PC-3 (cell line): ENCODE measurements at places on chromosomes 7 and 10.

DNA sequence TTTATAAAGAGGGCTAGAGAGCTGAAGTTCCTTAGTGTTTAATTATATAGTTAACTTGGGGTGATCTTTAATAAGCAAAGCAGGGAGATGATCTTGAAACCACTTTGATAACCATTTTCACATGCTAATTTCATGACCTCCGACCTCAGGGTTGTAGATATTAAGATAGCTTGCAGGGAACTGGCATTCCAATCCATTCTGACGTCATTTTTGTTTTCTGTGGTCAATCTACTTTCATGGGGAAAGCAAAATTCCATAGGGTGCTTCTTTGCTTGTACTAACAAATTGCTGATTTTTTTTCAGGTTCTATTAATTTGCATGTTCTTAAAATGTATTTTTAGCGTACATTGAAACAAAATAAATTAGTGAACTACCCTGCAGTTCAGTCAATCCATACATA, 139.3 kb downstream of the CDCA7L start:
- no peak for DNase-seq

GRCh38 chr10:107614939-107615685, 450.6 kb upstream of the SORCS1 start:
- DNase-seq, result peak; percentile 64

GRCh38 chr7:74481458-74482196, 27.9 kb downstream of the GTF2IRD1 start:
- DNase-seq, result no peak

- DNase-seq, result no peak
These were observed 28.7 kb downstream of the ST8SIA6 start for GRCh38 chr10:17425584-17426262.

- no peak for DNase-seq
These were observed 159.1 kb downstream of the CREB5 start for GRCh38 chr7:28571405-28571804.

- DNase-seq, result no peak
These were observed 39.3 kb downstream of the AOAH start for GRCh38 chr7:36684954-36685353.

DNA sequence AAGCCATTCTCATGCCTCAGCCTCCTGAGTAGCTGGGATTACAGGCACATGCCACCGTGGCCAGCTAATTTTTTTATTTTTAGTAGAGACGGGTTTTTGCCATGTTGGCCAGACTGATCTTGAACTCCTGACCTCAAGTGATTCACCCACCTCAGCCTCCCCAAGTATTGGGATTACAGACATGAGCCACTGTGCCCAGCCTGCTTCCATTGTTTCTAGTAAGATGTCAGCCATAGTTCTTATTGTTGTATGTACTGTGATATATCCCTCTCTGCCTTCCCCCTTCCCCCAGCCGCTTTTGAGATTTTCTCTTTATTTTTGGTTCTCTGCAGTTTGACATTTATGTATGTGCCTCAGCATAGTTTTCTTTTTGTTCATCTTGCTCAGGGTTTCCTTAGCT, 87.9 kb upstream of the KLF14 start:
- no peak for DNase-seq

DNA sequence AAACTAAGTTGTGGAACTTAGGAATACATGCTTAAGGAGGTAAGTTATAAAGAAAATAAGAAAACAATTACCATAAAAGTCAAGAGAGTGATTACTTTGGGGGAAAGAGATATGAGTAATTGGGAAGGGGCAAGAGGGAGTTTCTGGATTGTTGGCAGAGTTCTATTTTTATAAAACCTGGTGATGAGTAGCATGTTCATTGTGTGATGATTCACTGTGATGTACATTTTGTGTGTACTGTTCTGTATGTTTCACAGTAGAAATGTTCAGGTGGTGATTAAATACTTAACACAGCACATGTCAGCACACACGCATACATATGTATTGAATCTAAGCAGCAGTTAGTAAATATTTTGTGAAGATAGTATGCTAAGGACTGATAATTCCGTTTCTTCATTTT, 9.7 kb upstream of the OIT3 start:
- peak; percentile 73 for DNase-seq

DNA sequence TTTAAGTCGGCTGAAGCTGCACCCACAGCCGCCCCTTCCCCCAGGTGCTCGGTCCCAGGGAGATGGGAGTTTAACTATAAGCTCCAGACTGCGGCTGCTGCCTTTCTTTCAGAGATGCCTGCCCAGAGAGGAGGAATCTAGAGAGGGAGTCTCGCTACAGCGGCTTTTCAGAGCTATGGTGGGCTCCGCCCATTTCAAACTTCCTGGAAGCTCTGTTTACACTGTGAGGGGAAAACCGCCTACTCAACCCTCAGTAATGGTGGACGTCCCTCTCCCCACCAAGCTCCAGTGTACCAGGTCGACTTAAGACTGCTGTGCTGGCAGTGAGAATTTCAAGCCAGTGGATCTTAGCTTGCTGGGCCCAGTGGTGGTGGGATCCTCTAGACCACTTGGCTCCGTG, 135.4 kb downstream of the CXCL12 start:
- peak; percentile 9 for DNase-seq

GRCh38 chr7:18350678-18351077, 144.9 kb upstream of the HDAC9 start:
- DNase-seq, result no peak

- no peak for DNase-seq
These were observed 66.1 kb downstream of the SAMD9 start for GRCh38 chr7:93051660-93052059.

DNA sequence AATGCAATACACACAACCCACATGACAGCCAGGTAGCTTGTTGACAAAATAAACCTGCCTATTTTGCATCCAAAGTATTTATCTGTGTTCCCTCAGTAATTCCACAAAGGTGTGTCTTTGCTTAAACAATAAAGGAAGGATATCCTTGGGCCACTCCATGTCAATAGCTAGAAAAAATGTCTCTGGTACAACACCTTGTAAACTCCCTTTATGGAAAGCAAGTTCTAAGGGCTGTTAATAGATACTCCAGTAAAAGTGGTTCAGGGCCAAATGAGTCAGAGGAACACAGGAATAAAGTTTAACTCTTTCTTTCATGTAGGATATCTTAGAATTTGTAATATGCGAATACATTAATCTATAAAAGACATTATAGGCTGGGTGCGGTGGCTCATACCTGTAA, 96.9 kb upstream of the LRRTM3 start:
- peak; percentile 99 for DNase-seq

GRCh38 chr10:62687230-62687748, 117.2 kb upstream of the ADO start:
- DNase-seq, result peak; percentile 93

DNA sequence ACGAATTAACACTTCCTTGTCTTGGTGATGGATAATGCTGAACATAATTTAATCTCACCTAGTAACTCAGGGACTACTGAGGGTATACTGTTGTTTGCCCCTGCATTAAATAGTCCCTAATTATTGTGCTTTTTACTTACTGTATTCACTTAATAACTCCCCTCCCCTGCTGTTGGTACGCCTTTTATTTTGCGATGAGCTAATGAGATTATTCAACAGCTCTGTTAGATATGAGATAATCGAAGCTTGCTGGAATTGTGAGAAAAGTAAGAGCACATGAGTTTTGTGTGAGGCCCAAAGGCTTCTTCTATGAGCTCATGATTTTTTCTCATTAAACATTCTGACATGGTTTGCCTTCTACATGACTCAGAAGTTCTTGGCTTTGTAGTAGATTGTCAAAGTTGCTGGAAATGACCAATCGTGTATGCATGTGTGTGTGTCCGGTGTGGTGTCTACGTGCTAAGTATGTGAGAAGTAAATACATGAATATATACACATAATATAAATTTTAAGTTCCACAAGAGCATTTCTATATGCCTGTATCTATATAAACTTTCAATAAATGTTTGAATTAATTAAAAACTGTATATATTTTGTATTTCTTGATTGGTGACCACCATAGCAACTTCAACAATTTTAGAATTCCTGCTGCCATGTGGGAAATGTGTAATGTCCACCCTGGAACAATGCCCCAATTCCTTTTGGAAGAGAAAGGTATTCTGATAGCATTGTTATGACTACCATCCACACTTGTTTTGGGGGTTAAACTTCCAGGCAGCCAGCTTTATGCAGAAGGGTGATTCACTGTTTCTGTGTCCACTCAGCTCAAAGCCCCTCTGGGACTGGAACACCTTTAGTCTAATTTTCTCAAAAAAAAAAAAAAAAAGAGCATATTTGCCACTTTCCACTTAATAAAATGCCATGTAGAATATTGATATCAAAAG, 106.2 kb downstream of the SAMD9 start:
- DNase-seq, result peak; percentile 87

DNA sequence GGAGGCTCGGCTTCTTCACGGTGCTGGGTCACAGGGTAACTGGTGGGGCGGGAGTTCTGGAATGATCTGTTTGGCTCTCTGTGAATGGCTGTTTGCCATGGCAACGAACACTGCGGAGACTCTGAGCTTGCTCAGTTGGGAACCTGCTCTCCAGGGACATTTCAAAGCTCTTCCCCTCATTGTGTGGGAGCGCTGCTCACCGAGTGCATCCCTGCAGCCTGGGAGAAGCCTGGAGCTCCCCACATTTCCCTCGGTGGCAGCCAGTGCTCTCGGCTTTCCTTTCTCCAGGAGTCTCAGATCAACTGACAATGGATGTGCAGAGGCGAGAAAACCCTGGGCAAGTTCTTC, 57.6 kb upstream of the CACUL1 start:
- DNase-seq, result no peak

- DNase-seq, result peak; percentile 34
These were observed 8.6 kb downstream of the IPMK start for GRCh38 chr10:58258977-58259692.

GRCh38 chr10:128633864-128634540, 507.8 kb upstream of the MKI67 start:
- no peak for DNase-seq

DNA sequence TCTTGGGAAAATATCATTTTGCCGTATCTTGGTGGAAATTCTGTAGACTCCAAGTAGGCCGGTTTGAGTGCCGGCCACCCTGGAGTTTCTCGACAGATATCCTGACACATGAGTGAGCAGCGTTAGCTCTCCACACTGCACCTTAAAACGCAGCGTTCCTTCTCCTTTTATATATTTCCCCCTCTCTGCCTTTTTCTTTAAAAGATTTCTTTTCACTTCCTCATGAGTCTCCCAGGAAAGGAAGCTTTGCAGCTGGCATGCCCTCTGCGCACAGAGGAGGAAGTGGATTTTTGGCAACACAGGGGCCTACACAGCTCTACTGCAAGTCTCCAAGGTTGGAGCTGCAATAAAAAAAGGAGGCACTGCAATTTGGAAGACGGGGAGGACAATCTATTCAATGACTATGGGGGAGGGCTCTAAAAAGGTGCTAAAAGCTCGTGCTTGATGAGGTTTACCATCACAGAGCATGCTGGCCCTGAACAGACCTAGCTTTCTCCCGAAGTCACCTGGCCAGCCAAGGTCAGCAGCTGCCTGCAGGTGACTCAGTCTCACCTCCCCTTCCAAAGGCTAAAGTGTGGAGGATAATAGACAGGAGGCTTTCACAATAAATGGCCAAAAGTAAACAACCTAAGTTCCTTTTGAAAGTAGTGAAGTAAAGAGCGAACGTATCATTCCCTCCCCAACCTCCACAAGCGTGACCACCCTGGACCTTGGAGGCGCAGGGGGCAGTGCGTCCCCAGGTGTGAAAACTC, 252.8 kb downstream of the ZMYND11 start:
- no peak for DNase-seq

DNA sequence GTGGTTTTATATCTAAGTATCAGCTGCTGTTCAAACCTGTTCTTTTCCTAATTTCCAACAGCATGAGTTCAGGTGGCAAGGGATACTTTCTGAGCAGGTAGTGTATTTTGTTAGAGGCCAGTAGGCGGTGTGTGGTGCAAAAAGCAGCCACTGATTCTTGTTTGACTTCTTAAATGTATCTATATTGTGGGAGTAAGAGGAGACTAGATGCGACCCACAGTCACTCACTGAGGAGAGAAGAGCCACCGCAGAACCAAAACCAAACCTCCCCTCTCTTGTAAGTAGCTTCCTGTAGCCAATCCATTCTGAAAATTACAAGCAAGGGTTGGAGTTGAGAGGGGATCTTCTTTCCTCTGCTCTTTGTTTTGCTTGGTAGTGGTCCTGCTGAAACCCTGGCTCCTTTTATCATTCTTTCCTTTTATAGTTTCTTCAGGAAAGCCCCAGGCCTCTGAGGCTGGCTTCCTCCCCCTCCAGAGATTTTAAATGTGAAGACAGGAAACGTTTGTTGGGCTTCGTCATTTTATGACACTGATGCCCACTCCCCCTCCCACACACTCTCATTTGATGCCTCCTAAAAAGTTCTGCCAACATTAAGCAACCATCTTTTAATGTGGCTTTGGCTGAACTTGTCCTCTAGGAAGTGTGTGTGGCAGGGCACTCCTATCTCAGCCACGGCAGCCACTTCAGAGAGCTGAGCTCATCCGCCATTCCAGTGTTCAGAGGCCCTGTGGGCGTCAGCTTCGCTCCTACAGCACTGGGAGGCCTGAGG, 566.0 kb downstream of the SUGCT start:
- DNase-seq, result no peak

DNA sequence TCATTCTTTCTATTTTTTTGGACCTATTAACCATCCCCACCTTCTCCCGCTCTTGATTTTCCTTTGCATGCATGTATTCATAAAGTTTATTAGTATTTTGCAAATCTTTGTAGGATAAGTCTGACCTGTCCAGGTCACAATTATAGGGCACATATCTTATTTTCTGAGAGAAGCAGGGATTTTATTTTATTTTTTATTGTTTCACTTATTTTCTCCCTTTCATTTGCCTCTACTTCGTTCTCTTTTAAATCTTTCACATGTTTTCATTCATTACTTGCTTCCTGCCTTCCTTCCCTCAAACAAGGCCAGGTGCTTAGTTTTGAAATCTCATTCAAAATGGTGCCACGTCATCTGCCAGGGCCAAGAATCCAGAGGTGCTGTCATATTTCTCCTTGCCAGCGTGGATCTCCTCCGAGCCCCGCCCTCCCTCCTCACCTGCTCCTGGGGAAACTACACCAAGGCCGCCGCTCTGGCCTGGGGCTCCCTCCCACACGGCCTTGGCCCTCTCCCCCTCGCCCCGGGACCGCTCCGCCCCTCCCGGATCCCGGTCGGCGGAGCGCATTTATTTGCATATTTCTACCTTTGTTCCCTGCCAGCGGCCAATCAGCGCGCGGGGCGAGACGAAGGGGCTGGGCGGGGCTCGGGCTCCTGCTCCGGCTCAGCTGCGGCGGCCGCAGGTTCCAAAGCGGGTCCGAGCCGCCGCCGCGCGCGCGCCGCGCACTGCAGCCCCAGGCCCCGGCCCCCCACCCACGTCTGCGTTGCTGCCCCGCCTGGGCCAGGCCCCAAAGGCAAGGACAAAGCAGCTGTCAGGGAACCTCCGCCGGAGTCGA, at the start of gene TSPAN13:
Gene TSPAN13, plus strand, starts transcription at position 654 of the 830 bp plus-strand sequence. CDS start 213 bp downstream, outside the sequence.
- peak; percentile 95 for DNase-seq

DNA sequence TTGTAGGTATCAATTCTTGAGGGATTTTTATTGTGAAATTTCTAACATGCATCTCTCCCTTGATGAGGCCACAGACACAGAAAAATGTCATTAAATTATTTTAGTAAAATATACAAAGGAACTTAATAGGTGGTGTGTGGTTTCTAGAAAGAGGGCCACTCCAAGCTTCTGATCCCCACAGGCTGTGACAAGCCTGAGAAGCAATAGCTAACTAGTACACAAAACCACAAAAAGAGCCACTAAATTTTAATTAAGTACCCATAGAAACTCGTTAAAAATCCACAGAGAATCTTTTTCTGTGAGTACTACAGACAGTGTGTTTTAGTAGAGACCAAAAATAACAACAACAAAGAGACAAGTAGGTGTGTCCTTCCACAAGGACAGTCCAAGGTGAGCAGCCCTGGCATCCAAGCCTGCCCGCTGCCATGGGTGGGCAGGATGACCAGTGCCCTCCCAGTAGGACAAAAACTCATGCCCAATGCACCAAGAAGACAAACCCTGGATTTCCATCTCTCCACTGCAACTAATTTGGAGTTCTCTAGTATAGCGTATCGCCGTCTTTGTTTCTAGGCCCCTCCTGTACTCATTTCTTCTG, 81.0 kb downstream of the RNF216 start:
- no peak for DNase-seq
